IMR-90 (cell line): ENCODE measurements at places on chromosomes 7 and 10. TPM values are rescaled to one million over a fixed set of nuclear protein-coding genes. Genes with fewer than 3 reads are reported as not detected.
A peak's percentile ranks its signal among the peaks of the same experiment; 100 is the strongest.

Gene SEMA3E
- 0.72 and 1.1 TPM in 2 replicates for total RNA-seq

Gene TMEM213
- not detected in 2 replicates for total RNA-seq

GRCh38 chr7:127673902-127674301, 21.9 kb downstream of the SND1 start:
- peak overlapping the region; percentile 33; the same call in 1 of the 2 replicates for H3K27ac ChIP-seq
- peaks cover 6% of the 10 kb centered on the region for H3K36me3 ChIP-seq
- H3K27me3 ChIP-seq, result no peaks in the 10 kb centered on the region
- no peak for DNase-seq

GRCh38 chr10:33981301-33981700, 646.8 kb upstream of the NRP1 start:
- H3K27ac ChIP-seq, result no peak overlapping the region
- H3K27me3 ChIP-seq, result peaks cover 15% of the 10 kb centered on the region
- no peak for DNase-seq
- H3K4me3 ChIP-seq, result no peak overlapping the region
- H3K4me1 ChIP-seq, result no peaks in the 10 kb centered on the region

DNA sequence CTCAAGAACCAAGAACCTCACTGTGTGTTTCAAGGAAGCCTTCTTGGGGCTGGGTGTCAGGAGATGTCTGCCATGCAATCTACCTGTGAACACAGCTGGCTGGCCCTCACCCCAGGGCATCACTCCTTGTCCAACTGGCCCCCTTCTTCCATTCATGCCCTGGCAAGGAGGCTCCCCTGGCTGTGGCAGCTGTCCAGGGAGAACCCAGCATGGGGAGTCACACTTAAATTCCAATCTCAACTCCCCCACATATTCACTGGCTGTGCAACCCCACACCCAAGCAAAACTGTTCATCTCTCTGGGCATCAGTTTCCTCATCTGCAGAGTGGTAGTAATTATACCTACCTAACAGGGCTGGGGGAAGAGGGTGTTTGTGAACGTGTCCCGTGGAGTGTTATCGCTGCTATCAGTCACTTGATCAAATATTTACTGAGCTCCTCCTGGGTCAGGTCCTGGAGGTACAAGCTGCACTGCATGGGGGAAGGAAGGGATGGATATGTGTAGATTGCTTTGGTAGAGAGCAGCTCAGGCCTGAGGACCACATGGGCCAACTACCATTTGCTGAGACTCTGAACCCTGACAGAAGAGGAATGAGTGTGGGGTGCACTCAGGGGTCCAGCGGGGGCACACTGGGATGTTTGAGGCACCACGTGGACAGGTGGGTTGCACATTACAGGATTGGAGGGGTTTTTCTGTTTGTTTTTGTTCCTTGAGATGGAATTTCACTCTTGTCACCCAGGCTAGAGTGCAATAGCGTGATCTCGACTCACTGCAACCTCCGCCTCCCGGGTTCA, 2.1 kb upstream of the GPRIN2 start:
- H3K27ac ChIP-seq, result no peak overlapping the region
- DNase-seq, result no peak
- no peaks in the 10 kb centered on the region; the same call in 1 of the 2 replicates for H3K4me1 ChIP-seq
- no peaks in the 10 kb centered on the region for H3K36me3 ChIP-seq
- H3K27me3 ChIP-seq, result peaks cover 68% of the 10 kb centered on the region
- no peak overlapping the region for H3K4me3 ChIP-seq

GRCh38 chr7:30989824-30990672, 26.3 kb downstream of the GHRHR start:
- peaks cover 17% of the 10 kb centered on the region for H3K27me3 ChIP-seq
- H3K36me3 ChIP-seq, result no peaks in the 10 kb centered on the region
- H3K4me1 ChIP-seq, result no peaks in the 10 kb centered on the region
- DNase-seq, result no peak
- no peak overlapping the region for H3K4me3 ChIP-seq

DNA sequence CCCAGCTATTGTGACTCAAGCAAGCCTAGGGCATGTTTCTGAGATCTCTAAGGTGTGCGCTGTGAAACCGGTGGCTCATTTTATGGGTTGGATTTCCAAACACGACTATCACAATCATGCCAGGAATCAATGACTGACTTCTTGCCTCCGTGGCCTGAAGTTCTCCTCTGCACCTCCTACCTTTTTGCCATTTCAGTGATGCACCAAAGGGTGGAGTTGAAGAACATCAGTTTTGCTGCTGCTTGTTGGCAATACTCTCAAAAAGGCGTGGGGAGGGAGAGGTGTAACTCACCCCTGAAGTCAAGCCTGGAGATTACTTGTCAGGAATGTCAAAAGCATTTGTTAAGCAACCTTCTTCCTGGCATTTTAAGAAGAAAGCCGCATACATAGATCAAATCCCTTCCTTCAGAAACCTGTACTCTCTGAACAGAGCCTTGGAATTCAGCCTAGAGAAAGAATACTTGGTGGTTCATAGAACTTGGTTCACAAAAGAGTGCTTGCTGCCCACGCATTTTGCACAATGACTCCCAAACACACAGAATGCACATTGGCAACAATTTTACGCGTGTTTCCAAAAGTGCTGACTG, 41.0 kb downstream of the KIAA1217 start:
- H3K36me3 ChIP-seq, result no peaks in the 10 kb centered on the region
- H3K4me3 ChIP-seq, result no peak overlapping the region
- no peaks in the 10 kb centered on the region for H3K27me3 ChIP-seq
- DNase-seq, result no peak
- no peak overlapping the region for H3K27ac ChIP-seq
